Lung microvascular endothelial cell (primary cell): ENCODE measurements at places on chromosomes 2 and 18. TPM values are rescaled to one million over a fixed set of nuclear protein-coding genes. Genes with fewer than 3 reads are reported as not detected.
A peak's percentile ranks its signal among the peaks of the same experiment; 100 is the strongest.

DNA sequence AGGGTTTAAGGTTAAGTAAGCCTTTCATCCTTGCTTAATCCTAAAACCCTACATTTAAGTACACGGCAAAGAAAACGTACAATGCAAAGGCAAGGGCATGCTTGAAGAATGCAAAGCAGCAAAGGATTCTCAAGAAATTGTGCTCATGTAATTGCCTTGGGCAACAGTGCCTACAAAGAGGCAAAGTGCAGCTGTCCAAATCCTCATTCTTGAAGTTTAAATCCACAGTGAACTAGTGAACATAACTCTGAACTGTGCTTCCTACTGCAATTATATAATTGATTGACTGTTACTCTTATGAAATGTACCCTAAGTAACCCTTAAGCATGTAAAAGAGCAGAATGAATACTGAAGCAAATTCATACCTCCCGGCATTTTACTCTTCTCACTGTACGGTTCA, 85.4 kb downstream of the MAP3K20 start:
- no peak for DNase-seq

DNA sequence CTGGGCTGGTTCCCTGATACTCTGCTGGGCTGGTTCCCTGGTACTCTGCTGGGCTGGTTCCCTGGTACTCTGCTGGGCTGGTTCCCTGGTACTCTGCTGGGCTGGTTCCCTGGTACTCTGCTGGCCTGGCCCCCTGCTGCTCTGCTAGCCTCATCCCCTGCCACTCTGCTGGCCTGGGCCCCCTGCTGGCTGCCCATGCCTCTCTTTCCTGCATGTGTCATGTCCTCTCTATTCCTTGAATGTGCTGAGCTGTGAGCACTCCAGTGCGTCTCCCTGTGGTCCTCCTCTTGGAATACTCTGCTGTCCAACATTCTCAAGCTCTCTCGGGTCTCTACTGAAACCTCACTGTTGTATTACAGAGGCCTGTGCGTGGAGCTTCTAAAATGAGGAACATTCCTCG, 216.3 kb downstream of the RNF144A start:
- peak; percentile 2 for DNase-seq

- peak; percentile 34 for DNase-seq
Measured at GRCh38 chr18:33116376-33116775, 324.1 kb downstream of the CCDC178 start.

GRCh38 chr2:195711478-195711877, 54.5 kb downstream of the SLC39A10 start:
- no peak for DNase-seq

GRCh38 chr2:135948642-135949355, 36.6 kb downstream of the DARS1 start:
- peak; percentile 83 for DNase-seq

DNA sequence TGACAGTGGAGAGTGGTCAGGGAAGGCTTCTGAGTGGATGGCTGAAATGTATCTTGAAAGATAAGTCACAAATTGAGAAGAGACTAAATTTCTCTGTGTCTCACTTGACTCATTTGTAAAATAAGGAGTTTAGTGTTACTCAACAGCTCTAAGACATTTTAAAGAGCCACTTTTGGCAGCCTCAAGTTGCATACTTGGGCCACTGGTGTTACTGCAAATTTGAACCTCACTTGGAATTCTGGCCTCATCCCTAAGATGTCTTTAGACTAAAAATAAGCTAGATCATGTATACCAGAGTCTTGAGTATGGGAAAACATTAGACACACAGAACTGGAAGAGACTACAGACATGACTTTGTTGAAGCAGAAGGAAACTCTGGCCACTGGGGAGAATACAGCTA, 4.5 kb upstream of the MTLN start:
- no peak for DNase-seq

- DNase-seq, result no peak
Measured at GRCh38 chr2:20635113-20635510, 15.8 kb downstream of the HS1BP3 start.

GRCh38 chr2:173441222-173441621, 86.5 kb downstream of the CDCA7 start:
- no peak for DNase-seq

DNA sequence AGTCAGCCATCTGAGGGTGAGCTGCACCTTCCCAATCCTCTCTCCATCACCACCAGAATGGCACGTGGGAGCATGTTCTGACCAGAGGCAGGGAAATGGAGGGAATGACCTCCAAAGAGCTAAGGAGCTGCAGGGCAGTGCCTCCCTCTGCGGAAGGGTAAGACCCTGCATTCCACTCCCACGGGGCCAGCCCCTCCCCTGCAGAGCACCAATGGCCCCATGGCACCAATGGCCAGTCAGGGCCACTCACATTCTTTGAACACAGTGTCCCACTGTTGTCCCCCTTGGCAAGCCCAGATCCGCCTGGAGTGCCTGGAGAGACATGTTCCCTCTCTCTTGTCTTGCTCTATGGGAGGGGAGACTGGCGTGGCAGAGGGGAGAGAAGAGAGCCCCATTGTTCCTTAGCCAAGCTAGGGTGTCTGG, 164.4 kb downstream of the TNS1 start:
- DNase-seq, result no peak

DNA sequence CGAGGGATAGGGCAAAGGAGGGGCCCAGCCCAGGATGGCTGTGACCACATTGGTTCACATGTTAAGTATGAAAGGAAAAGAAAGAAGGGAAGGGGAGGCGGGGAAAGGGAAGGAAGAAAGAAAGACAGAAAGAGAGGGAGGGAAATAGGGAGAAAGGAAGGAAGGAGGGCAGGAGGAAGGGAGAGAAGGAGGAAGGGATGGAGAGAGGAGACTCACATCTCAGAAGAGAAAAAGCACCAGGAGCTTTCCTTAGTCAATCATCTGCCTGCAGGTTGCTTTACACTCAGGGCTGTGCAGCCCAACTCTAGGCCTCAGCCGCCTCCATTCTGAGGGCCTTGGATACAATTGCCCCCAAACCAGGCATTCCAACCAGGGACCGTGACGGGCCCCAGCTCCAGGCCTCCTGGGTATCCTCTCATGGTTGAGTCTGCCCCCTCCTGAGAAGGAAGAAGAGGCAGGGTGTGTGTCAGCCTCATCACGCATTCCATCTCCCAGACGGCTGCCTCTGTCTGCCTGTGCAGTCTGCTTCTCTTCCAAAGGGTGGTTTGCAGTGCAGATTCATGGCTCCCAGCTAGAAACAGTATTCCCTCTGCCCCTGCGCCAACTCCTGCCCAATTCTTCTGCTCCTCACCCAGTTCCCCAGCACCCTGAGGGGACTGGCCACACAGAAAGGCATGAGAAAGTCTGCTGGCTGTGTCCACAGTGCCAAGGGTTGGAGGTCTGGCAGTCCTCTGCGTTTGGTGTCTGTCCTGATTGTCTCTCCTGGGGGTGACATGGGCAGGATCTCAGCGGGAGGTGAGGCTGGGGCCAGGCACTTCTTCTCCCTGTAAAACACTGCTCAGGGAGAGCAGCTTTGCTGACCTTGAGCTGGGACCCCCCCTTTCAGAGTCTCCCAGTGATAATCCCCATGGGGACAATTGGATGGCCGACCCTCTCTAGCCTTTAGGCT, 163.3 kb downstream of the SMAD7 start:
- DNase-seq, result no peak

GRCh38 chr2:40041422-40042382, 262.6 kb upstream of the THUMPD2 start:
- DNase-seq, result no peak

DNA sequence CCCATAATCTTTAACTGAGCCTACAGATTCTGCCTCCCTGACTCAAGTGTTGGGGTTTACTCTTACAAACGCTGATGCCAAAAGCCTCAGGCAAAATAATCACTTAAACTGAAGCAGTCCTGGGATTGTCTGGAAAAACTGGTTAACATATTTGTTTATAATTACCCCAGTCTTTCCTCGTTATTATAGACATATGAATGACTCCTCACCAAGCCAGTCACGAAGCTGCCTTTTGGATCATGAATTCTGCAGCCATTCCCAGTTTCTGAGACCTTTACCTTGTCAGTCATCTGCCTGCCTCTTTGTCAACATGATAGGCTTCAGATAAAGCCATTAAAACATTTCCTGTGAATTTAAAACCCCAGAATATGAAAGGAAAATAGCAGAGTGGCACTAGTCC, 46.4 kb downstream of the MREG start:
- no peak for DNase-seq

Gene STAMBP
- total RNA-seq, result 8.9 and 13.3 TPM in 2 replicates

Gene PCARE
- not detected in 2 replicates for total RNA-seq

Gene CFC1
- total RNA-seq, result not detected in 2 replicates

Gene RMDN2
- 1.6 and 2.0 TPM in 2 replicates for total RNA-seq
